ENCODE measurements at places on chromosomes 7 and 10.

GRCh38 chr10:17836942-17837341 is 27.8 kb downstream of the MRC1 start:
- no peak for DNase-seq

GRCh38 chr7:46791188-46791587 is 790.7 kb downstream of the TNS3 start:
- DNase-seq = no peak

GRCh38 chr10:36608866-36609265 is 516.5 kb upstream of the ANKRD30A start:
- no peak for DNase-seq

DNA sequence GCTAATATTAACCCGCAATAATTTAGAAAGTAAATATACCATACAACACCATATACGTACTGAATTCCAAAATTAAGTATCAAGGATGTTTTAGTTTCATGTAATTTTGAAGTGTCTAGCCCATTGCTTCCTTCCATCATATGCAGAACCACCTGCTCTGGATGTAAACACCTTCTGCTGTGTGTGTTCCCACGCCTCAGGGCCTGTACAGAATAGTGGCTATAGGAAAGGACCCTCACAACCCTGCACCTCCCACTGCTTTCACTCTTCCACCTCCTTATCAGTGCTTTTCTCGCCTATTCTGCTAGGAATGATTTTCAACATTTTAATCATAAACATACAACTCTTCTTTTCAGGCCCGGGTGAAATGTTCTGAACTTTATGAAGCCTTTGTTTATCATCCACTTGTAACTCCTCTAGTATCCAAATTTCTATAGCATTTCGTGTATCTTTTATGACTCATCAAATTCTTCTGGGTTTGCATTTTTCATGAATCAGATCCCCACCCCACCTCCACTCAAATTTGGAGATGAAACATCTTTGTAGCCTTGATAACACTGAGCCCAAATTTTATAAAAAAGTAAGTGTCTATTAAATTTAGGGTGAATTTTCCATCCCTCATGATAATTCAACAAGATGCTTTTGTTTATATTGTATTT is 1106.8 kb upstream of the C7orf33 start:
- no peak for DNase-seq

DNA sequence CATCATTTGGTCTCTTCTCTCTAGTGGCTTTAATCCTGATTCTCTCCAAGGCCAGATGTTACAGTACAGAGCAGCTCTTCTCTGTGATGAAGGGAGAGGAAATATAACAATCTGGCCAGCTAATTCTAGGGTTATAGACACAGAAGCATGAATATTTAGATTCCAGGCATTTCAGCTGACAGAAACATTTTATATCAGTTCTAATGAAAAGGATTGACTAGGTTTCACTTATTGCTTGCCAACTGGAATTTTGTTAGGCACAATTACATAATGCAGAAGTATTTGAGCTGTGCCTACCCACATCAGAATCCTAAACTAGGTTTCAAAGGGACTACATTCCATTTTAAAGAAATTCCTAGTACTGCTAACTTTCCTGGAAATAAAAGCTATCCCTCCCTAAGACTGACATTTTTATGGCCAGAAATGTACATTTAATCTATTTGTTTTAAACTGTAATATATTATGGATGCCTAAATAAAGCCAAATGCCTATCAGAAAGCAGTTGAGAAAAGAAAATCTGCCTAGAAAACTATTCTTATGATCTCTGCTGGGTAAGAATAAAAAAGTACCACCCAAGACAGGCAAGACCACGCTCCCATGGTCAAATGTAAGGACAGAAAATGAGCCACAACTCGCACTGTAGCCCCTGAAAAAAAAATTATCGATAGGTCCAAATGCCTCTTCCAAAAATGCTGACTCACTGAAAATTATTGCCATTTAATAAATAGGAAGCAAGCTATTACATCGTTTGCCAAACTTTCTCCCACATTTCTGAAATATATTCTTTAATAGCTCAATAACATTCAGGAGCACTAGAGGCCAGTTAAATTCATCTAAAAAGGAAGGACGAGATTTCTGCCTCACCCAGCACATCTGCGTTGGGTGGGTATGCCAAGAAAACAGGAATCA is 498.1 kb downstream of the KCNMA1 start:
- no peak for DNase-seq

GRCh38 chr10:1546431-1547110 is 190.8 kb downstream of the ADARB2 start:
- no peak for DNase-seq

- DNase-seq = no peak
These were observed 9.4 kb downstream of the KIF20B start for GRCh38 chr10:89710753-89711152.

GRCh38 chr10:42962902-42963231 is 114.0 kb upstream of the RET start:
- no peak for DNase-seq

DNA sequence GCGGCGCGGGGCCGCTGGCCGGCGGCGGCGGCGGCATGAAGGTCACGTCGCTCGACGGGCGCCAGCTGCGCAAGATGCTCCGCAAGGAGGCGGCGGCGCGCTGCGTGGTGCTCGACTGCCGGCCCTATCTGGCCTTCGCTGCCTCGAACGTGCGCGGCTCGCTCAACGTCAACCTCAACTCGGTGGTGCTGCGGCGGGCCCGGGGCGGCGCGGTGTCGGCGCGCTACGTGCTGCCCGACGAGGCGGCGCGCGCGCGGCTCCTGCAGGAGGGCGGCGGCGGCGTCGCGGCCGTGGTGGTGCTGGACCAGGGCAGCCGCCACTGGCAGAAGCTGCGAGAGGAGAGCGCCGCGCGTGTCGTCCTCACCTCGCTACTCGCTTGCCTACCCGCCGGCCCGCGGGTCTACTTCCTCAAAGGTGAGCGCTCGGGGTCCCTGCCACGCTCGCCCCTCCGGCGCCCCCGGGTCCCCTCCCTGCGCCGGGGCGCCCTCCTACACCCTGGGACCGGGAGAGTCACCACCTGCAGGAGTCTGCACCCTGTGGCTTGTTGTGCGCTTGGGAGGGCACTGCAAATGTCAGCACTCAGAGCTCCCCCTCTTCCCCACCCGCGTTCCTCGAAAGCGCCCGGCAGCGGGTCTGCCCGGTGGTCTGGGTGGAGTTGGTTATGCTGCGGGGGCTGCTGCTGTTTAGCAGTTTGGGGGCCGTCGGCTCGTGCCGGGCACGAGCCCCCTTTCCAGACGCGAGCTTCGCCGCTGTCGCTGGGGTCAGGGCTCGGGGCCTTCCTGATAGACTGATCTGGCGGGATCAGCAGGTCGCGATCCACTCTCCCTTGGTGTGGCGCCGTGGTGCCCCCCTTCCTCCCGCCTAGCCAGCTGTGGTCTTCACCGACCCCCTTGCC is 627 bp downstream of the DUSP5 start:
- peak; percentile 24 for DNase-seq

GRCh38 chr10:72764151-72764550 is 72.2 kb downstream of the MCU start:
- DNase-seq = no peak

DNA sequence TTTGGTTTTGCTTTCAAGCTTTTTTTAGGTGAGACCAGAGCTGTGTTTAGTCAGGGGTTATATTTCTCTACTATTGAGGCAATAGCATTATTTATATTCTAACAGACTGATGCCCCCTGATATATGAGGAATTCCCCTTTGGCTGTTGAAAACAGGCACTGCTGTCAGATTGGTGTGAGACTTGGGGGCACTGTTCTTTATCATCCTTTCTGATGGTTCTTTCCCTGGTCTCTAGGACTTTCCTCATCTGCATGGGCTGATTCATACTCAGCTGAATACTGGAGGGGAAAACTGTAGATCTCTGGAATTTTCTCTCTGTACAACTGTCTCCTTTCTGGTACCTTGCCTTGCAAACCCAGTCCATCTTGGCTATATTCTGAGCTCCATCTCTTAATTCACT is 10.0 kb upstream of the ICA1 start:
- no peak for DNase-seq

- DNase-seq = no peak
These were observed 69.8 kb downstream of the CDK1 start for GRCh38 chr10:60848126-60848525.

GRCh38 chr10:89345367-89346000 is 17.7 kb downstream of the IFIT3 start:
- DNase-seq = no peak

GRCh38 chr7:2275101-2275500 is 33.1 kb downstream of the NUDT1 start:
- DNase-seq = no peak

- DNase-seq = no peak
These were observed 150.7 kb upstream of the LSM8 start for GRCh38 chr7:118033273-118033672.

DNA sequence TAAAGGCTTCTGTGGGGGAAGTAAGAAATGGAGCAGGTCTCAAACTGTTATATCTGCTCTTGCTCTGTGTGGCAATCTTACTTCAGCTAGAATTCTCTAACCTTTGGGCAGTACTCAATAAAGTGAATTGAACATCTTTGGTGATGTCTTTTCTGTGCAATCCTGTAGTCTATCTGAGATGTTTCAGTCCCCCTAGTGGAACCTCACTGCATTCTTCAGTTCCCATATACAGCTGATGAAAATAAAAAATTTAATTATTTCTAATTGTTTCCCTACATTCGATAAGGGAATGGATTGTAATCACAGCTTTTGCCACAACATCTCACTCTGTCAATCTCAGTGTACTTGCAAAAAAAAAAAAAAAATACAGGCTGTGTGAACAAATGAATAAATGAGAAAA is 522.6 kb downstream of the DNAJB9 start:
- no peak for DNase-seq

DNA sequence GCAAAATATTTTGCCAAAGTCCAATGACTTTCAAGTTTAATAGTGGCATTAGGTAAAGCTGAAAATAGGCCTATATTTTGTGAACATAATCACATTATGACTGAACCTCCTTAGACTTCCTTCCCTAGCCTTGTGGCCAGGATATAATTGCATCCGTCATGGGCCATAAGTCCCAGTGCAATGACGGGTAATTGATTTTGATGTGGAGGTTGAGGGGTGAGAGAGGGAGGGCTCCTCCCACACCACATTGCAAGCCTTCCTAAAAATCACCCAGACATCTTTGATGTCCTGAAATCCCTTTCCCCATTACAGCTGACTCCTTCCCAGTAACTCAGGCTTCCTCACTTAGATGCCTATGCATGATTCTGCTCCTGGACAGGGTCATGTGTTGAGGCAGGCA is 25.6 kb downstream of the TAS2R41 start:
- no peak for DNase-seq

DNA sequence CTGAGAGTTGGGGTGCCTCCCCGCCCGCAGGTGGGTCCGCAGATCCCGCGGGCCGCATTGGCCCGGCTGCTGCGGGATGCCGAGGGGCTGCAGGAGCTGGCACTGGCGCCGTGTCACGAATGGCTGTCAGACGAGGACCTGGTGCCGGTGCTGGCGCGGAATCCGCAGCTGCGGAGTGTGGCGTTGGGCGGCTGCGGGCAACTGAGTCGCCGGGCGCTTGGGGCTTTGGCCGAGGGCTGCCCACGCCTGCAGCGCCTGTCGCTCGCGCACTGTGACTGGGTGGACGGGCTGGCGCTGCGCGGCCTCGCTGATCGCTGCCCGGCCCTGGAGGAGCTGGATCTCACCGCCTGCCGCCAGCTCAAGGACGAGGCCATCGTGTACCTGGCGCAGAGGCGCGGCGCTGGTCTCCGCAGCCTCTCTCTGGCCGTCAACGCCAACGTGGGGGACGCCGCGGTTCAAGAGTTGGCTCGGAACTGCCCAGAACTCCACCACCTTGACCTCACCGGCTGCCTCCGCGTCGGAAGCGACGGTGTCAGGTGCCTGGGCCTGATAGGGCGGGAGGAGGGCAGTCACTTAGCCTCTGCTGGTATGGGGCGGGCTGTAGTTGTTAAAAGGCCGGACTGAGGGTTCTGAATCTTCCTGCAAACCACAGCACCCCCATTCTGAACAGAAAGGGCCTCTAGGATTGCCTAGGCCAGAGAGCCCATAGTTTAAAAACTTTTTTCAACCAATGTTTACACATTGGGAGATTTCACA is 1.3 kb downstream of the FBXL15 start:
- peak; percentile 52 for DNase-seq

DNA sequence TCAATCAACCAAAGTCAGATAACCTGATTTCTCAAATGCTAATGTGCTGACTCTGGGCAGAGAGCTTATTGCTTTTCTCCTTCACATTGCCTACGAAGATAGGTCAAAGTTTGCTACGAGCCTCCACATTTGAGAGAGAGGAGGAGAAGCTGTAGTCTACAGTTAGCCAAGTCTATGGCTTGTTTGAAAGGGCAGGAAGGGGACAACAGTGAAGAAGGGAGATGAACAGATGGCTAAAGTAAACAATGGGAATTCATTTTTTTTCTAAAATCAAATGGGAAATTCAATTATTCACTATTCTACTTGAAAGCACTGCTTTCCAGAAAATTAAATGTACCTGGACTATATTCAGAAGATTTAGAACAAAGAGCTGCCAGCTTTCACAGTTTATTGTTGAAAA is 126.7 kb upstream of the C1QL3 start:
- DNase-seq = no peak

DNA sequence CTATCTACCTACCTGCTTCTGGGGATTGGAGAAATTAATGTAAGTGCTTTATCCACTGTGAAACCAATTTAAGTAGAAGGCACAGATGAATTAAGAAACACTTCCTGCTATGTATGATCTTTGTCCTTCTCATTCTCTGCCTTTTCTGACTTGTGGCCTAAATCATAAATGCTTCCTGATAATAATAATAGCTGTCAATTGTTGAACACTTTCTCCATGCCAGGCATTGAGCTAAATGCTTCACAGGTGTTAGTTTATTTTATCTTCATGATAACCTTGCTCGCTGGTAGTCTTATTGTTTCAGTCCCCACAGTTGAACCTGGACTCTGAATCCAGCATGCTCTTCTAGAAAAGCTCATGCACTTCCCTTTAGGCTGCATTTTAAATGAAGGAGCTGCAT is 75.4 kb downstream of the CHN2 start:
- no peak for DNase-seq

- no peak for DNase-seq
These were observed 90.7 kb upstream of the C1QL3 start for GRCh38 chr10:16612115-16612980.

DNA sequence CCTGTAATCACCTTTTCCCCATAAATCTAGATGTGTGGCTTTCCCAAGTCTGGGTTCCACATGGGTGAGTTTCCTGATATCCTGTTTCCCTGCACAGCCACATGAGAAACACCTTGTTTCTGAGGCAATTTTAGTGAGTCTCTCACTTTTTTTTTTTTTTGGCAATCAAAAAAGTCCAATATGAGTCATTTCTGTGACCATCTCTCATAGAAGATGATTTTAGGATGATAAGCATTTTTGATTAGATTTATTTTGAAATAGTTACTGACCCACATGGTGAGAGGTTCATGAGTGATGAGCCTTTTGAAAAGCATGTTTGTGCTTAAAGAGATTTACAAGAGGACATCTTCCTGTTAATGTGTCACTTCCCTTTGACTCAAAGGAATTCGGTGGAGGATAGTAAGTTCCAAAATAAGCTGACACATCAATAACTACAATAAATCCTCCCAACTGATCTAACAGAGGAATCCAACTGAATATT is 464.0 kb downstream of the INHBA start:
- DNase-seq = no peak

GRCh38 chr10:71040846-71041605 is 152.7 kb upstream of the PCBD1 start:
- no peak for DNase-seq

GRCh38 chr7:21948887-21949540 is 3.3 kb upstream of the CDCA7L start:
- DNase-seq = no peak

GRCh38 chr10:75281974-75282373 is 46.2 kb upstream of the COMTD1 start:
- no peak for DNase-seq
